ENCODE measurements at places on chromosomes 6 and 20.
A peak's percentile ranks its signal among the peaks of the same experiment; 100 is the strongest.

DNA sequence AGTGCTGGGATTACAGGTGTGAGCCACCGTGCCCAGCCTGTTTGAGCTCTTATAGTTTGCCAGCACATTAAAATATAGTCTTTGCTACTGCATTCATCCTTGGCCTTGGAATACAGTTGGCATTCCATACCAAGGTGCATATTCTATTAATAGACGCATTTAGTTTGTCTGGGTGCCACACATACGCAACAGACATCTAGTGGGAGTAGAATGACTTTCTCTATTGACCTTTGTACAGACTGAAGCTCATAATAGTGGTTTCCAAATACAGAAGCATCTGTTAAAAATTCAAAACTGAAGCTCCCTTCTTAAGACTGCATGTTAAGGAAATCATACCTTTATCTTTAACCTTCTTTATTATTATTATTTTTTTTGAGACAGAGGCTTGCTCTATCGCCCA lies 46.7 kb upstream of the FNDC1 start:
- no peak for DNase-seq

DNA sequence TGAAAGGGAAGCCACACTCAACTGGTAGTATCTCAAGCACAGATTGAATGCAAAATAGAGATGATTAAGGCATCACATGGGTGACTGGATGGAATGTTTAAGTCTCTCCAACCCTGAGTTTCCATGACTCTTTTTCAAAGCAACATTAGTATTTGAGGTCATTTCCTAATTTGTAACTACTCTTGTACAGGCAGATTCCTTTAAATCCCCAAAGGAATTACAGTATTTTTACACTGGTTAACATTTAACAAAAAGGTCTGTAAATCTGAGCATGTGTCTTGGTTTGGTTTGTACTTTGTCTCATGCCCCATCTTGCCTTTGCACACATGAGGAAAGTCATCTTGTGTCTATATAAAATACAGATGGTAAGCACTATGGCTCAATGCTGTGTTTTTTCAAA lies 15.1 kb downstream of the RMND1 start:
- no peak for DNase-seq

GRCh38 chr20:16639027-16639941 lies 66.0 kb upstream of the KIF16B start:
- DNase-seq: no peak

DNA sequence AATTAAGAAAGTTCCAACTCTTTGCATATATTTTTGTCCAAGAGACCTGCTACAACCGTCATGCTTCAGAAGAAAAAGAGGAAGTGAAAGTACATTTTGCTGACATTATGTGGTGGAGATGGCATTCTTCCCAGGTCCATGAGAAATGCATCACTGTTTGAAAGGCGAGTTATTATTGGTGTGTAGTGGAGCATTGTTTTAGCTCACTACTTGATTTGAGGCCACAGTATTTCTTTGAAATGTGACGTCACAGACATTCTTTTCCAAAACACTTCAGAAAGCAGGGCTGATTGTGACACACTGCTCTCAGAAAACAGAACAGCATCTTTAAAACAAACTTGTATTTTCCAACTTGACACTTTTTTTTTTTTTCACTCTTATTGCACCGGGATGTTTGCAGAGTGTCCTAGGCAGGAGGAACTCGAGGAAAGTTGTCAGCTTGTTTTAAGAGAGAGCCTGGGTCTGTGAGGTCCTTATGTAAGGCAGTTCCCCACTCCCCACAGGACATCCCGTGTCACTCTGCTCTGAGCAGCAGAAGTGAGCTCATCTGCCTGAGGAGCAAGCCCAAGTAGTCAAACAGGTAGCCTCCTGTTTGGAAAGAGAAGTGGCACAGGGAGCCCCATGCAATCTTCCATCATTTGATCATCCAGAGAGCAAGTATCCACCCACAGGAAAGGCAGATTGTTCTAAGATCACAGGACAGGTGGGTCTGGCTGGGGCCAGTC lies 1.1 kb downstream of the SPTLC3 start:
- no peak for DNase-seq

DNA sequence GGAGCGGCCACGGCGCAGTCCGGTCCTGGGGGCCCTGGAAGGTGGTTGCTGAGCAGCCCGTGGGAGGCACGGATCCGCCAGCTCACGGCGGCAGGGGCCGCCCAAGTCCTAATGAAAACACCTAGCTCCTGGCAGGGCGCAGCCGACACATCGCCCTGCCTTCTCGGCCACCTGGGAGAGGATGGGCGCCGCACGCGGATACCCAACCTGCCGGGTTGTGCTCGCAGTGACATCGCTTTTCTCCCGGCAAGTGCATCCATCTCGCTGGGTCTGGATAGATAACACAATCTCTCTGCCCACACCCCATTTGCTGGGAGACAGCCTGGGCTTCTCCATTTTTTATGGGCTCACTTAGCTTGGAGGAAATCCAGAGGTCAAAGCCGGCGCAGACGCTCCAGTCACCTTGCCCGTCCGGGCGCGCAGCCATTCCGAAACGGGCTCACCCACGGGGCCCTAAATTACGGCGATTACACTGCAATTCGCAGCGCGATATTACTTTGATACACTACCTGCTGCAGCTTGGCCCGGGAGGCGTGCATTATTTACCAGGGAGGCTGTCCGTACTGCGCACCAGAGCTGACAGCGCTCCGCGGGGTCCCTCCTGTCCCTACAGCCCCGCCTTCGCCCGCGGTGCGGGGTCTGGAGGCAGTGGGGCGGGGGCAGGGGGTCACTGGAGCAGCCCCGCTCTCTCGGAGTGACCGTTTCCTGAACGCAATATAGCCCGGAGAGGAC lies 36.2 kb upstream of the CCDC167 start:
- no peak for DNase-seq

- no peak for DNase-seq
Observed at GRCh38 chr6:40395066-40395697, 192.0 kb downstream of the LRFN2 start.

- DNase-seq: no peak
Observed at GRCh38 chr6:138805016-138805765, 9.3 kb downstream of the ECT2L start.

GRCh38 chr20:13492001-13492481 lies 146.7 kb downstream of the TASP1 start:
- peak; percentile 52 for DNase-seq

- DNase-seq: no peak
Observed at GRCh38 chr6:163469459-163469985, 55.0 kb downstream of the QKI start.

DNA sequence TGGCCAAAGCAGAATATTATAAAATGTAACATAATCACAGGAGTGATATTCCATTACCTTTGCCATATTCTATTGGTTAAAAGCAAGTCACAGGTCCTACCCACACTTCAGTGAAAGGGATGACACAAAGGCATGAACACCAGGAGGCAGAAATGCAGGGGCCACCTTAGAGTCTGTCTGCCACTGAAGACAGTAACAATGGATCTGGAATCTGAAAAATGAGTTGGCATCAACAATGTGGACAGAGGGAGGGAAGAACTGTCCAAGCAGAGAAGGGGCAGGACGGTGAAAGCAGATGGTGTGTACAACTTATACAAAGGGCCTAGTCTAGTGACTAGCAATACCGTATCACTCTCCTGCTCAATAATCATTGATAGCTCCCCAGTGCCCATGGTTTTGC lies 6.6 kb upstream of the LPIN3 start:
- DNase-seq: no peak

GRCh38 chr6:20427856-20428255 lies 26.2 kb downstream of the E2F3 start:
- no peak for DNase-seq

DNA sequence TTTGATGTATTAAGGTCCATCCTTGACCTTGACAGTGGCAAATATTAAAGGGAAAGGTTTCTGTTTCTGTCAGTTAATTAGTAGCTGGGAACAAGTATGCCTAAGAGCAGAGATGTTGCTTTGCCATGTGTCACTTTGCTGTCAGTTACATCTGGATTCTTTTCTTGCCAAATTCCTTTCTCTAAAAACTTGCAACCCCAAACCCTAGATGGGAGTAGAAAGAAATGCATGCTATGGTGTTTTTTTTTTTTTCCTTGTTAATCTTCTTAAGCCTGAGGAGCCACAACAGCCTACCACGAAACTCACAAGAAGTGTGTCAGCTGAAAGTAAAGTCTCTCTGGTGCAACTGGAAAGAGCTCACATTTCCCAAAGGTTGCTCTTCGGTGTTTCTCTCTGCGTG lies 18.0 kb upstream of the CLDN20 start:
- DNase-seq: no peak

DNA sequence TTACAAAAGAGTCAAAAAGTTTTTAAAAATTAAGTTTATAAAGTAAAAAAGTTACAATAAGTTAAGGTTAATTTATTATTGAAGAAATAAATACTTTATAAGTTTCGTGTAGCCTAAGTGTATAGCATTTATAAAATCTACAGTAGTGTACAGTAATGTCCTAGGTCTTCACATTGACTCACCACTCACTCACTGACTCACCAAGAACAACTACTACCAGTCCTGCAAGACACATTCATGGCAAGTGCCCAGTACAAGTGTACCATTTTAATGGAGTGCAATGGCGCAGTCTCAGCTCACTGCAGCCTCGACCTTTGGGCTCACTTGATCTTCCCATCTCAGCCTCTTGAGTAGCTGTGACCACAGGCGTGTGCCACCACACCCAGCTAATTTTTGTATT lies 128.2 kb downstream of the GPX5 start:
- DNase-seq: no peak

GRCh38 chr6:41622206-41622988 lies 15.9 kb upstream of the MDFI start:
- DNase-seq: no peak

DNA sequence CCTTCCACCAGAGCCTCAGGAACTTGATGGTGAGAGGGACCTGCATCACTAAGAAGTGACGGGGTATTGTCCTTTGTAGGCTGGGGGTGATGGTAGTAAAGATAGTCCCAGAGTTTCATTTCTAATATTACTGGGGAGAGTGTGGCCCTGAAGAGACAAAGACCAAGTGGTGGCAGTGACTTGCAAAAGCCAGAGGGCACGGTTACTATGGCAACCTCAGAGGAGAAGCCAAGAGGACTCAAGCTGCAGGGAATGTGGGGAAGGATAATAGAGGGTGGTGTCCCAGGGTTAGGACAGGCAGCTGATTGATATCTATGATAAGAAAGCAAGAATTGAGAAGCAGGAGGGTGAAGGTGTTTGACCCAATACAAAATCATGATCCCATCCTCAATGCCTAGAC lies 42.5 kb downstream of the HLA-G start:
- DNase-seq: no peak

GRCh38 chr6:48135323-48136084 lies 24.5 kb upstream of the PTCHD4 start:
- no peak for DNase-seq

- DNase-seq: no peak
Observed at GRCh38 chr20:45343532-45344167, 4.6 kb downstream of the SDC4 start.

DNA sequence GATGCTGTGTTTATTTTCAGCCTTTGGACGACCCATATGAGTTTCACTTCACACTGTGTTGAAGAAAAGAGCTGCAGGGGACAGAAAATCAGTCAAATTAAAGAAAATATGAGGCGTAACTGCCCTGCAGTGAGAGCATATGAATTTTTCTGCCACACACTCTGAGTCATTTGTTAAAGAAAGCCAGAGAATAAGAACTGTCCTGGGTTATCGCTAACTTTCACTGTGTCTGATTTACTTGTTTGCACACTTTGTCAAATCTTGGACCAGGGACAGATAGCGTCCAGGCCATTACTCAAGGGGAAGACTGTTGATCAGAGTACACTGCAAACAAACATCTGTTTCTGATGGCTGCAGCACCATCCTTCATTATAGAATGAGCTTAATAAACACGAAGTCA lies 126.8 kb upstream of the AGPAT4 start:
- no peak for DNase-seq

DNA sequence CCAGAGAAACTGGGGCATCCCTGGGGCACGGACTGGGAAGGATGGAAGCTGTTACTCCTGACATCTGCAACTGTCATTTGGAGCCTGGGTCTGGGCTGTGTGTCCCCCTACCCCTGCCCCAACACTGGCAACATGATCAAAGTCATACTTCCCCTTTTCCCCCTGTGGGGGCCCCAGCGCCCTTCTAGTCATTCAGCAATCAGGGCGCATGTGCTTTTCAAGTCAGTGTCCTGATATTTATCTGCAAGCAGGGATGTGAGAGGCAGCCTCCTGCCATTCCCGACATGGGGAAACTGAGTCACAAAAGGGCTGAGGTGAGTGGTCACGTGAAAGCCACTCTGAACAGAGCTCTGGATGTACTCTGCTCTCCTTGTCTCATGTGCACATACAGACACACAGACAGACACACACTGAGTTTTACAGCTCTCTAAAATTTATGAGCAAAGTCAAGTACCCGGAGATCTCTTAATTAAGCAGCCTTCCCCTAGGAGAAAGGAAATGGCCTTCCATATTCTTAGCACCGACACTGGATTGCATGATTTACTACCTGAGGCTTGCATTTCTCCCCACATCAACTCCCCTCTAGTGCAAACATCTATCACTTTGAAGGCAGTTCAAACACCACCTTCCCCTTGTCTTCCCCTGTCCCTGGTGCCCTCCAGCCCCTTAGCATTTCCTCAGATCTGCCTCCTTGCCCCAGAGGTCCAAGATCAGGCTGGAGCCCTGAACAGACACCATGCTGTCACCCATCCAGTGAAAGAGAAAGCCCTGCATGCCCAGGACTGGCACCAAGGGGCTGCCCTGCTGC lies 170.7 kb downstream of the CDC5L start:
- DNase-seq: no peak

DNA sequence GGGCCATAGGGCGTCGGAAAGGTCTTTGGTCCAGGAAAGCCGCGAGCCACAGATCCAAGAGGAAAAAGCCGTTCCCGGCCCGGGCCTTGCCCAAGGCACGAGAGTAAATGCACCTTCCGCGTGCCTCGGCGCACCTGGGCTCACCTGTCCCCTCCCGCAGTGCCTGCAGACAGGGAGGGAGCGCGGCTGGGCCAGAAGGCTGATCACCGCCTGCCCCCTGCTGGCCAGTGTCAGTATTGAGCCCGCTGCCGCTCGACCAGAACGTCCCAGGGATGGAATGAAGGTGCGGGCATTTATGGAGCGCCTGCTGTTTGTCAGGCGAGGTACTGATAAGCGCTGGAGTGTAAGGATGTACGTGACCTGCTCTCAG lies 679 bp upstream of the LPIN3 start:
- peak; percentile 92 for DNase-seq

GRCh38 chr6:111201764-111202163 lies 114.5 kb downstream of the SLC16A10 start:
- DNase-seq: no peak

DNA sequence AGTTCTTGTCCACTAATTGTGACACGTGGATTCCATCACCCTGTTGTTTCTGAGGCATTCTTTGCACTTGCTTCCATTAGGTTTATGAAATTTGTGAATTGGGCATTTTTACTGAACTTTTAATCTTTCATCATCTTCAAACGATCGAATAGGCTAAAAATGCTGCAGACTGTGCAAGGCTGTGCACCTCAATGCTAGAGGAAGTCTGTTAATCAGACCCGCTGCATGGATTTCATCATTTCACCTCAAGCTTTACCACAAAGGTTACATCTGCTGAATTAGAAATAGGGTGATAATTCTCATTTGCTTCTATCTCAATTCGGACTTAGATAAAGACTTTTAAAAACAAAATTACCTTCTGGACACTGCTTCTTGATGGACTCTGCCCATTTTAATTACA lies 27.8 kb upstream of the F13A1 start:
- no peak for DNase-seq

GRCh38 chr6:27541212-27541932 lies 68.5 kb upstream of the ZNF184 start:
- DNase-seq: no peak

GRCh38 chr20:36298061-36298460 lies 8.1 kb upstream of the DLGAP4 start:
- DNase-seq: no peak

Measured in ecto neural progenitor cell (in vitro differentiated cells).